Stimulated activated CD4-positive, alpha-beta T cell treated with anti-CD3 and anti-CD28 coated beads, Interleukin-15, amount 100 ng/mL, for 1 hour (primary cell): ENCODE measurements at places on chromosomes 11 and 22.

- no peak for DNase-seq
Measured at GRCh38 chr11:1916132-1916985, 3.1 kb upstream of the TNNT3 start.

- DNase-seq: no peak
Measured at GRCh38 chr11:72078477-72078876, 1.9 kb downstream of the NUMA1 start.

- no peak for DNase-seq
Measured at GRCh38 chr11:3194016-3194816, 24.4 kb downstream of the MRGPRG start.

- DNase-seq: no peak
Measured at GRCh38 chr11:16356057-16356760, at the start of gene SOX6. Gene SOX6, minus strand, starts transcription at chr11:16356546. Its CDS starts 15,298 bp downstream, at chr11:16341248.

DNA sequence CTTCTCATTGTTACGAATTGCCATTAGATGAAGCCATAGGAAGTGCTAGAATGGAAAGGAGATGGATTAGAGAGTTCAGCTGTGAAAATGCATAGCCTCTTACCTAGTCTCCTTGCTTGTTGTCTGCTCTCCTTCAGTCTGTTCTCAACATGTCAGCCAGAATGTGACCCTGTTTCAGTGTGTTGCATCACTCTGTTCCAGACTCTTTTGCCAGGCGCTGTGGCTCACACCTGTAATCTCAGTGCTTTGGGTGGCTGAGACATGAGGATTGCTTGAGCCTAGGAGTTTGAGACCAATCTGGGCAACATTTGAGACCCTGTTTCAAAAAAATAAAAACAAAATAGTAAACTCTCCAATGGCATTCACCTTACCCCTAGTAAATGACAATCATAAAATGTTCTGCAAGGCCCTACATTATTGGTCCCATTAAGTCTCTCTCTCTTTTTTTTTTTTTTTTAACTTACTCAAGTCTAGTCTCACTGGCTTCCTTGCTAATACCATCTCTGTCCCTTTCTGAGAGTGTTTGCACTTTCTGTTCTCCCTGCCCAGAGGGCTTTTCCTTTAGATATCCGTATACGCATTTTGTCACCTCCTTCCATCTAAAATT lies 39.4 kb downstream of the CYP2R1 start:
- no peak for DNase-seq

DNA sequence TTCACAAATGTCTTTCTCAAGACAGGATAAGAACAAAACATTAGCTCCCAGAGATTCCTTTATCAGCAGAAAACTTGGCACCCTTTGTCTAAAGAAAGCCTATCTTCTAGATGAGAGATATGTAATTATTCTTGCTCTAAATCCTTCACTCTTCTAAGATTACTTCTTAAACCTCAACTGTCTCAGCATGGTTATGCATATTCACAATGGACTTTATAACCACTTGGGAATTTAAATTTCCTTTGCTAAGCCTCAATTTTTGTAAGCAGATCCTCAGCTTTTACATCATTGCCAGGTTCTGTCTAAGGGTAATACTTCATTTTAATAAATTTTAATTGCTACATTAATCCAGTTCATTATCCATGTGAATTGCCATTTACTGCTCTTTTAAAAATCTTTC lies 433.6 kb upstream of the DDI1 start:
- DNase-seq: no peak

GRCh38 chr22:45885171-45885840 lies 91.7 kb downstream of the WNT7B start:
- DNase-seq: no peak

- no peak for DNase-seq
Measured at GRCh38 chr11:78194490-78194889, 5.8 kb downstream of the USP35 start.

DNA sequence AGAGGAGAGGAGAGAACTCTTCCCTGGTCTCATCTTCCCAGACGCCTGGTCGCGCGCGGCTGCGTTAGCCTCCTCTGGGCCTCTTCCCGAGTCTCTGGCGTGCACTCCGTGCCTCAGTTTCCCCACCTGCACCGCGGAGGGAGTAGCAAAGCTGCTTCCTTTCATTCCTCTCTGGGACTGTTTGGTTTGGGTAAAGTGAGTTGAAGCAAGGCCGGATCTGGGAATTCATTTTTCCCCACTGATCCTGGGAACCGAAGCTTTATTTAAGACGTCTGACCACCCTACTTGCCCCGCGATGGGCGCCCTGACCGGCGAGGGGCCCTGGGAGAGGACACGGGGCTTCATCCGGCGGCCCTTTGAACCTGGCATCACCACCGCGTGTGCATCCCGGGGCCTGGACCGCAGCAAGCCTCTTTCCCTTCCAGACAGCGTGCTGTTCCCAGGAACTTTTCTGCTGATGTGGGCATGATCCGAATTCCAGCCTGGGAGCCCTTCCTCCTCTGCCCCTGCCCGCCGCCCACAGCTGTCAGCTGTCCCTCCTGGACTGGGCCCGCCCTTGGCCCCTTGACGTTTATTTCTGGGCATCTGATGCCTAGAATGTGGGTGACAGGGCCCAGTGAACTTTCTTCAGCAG lies 758 bp downstream of the LDLRAD3 start:
- no peak for DNase-seq

DNA sequence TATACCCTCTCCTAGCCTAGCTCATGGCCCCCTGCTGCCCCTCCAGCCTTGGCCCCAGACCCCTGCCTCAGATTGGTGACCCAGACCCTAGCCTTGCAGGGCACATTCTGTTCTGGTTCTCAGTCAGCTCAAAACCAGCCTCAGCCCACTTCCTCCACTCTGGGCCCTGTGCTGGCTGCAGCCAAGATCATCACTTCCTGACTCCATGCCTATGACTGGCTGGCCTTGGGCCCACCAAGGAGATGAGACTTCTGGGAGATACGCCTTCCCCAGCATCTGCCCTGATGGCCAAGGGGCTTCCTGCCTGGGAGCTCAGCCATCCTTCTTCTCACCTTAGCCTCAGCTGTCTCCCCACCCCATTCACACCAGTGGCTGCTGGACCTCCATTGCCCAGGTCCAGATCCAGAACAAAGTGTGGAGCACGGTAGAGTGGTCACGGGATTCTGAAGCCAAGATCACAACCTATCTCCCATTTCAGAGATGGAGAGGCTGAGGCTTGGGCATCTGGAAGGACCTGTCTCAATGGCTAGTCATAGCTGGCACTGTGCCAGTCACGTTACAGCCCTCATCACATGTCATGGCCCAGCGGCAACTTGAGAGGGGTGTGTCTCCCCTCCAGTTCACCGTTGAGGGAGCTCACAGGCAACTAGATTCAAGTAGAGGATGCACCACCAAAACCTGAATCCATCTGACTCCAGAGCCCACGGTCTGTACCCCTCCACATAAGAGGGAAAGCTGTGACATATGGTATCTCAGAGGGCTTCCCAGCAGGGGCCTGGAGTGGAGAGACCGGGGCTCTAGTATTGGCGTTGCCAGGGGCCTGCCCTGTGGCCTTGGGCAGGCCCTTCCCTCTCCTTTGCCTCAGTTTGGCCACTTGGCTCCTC lies 43.0 kb upstream of the KLHL35 start:
- DNase-seq: no peak

- DNase-seq: no peak
Measured at GRCh38 chr11:109426442-109427240, 4.7 kb downstream of the C11orf87 start.

DNA sequence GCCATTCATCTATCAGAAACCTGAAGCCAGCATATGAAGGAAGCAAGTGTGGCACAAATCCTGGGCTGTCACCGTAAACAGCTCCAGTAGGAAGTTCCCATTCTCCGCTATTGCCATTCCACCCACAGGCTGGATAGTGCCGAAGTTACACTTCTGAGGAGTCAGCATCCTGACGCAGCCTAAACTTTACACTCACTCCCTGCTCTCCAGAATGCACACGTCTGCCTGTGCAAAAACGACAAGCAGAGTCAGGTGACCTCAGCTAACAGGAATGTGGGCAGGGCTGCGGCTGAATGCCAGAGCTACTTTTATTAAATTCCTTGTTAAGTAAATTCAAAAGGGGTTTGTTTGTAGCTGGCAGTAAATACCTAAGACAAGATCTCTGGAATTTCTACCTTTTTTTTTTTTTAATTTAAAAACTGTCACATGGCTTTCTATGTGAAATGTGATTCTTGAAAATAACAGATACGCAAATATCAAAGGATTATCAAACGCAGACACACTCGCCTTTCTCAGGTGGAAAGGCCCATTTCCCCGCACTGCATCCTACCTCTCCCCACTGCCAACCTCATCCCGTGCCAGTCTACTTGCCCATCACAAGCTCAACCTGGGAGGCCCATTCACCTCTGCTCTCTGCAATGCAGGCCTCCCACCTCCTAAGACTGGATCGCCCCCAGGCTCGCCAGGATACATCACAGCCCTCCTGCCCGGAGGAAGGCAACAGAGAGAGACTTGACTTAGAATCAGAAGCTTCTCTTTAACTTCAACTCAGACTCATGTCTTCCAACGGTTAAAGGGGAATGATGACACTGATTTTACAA lies 33.5 kb downstream of the NFRKB start:
- DNase-seq: no peak

DNA sequence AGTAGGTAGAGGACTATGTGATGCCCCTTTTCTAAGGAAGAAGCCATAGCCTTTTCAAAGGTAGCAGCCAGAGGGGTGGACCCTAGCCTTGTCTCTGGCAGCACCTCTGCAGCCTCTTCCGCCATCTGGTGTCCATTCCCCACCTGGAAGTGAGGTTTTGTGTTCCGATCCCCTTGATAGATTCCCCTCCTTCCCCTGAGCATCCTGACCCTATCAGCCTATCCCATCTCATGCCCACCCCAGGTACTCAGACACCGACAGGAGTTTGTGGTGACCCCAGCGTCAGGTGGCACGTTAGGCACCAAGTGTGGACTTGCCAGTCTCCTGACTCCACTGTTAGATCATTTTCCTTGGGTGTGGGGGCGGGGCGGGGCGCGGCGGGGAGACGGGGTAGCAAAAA lies 398 bp upstream of the FAM89B start:
- no peak for DNase-seq

- DNase-seq: no peak
Measured at GRCh38 chr11:120780239-120780638, 243.7 kb upstream of the TBCEL start.

- no peak for DNase-seq
Measured at GRCh38 chr11:48006301-48006992, 26.1 kb downstream of the PTPRJ start.

- DNase-seq: no peak
Measured at GRCh38 chr11:68688881-68689280, 4.5 kb downstream of the GAL start.

GRCh38 chr22:31730344-31730711 lies 19.6 kb downstream of the PRR14L start:
- DNase-seq: no peak

- no peak for DNase-seq
Measured at GRCh38 chr11:2890466-2891294, 5.1 kb upstream of the CDKN1C start.

DNA sequence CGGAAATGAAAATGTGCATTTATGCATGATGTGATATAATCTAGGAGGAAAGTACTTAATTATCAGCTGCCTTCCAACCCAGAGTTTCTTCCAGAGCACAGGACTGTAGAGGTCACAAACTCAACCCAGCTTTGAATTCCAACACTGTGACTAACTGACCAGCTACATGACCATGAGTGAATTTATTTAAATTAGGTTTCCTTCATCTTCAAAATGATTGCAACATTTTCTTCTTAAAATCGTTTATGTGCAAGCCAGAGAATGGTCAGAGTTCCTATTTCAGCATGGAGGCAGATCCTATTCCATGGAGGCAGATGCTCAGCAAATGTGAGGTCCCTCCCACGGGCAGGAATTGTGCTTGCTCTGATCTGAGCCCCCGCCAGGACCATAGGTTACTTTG lies 42.4 kb downstream of the OSBP start:
- no peak for DNase-seq

DNA sequence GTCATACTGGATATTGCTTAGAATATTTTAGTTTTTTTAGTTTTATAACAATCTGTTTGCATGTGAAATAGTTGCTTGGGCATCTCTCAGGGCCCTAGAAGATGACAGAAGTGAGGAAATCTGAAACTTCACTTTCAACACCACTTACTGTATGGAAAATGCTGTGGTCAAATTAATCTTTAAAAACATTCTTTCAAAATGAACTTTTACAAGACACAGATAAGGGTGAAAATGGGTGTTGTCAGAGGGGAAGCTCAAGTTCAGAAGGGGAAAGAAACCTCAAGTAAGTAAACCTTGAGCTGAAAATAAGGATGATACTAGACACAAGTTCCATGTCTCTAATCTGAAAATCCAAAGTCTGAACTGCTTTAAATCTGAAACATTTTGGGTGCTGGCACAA lies 1840.1 kb upstream of the RAG2 start:
- DNase-seq: no peak

GRCh38 chr11:46845440-46845739 lies 690 bp downstream of the CKAP5 start:
- no peak for DNase-seq
